ENCODE measurements at places on chromosomes 1 and 21. TPM values are rescaled to one million over a fixed set of nuclear protein-coding genes. Genes with fewer than 3 reads are reported as not detected.

The KRTAP12-2 gene
- not detected for total RNA-seq

The AGT gene
- total RNA-seq, result not detected

GRCh38 chr1:117541003-117541402, 64.8 kb upstream of the TENT5C start:
- no peak for DNase-seq

- DNase-seq, result no peak
These were observed 69.0 kb upstream of the MUTYH start for GRCh38 chr1:45409276-45409675.

- DNase-seq, result no peak
These were observed 35.4 kb upstream of the ENAH start for GRCh38 chr1:225688345-225688744.

DNA sequence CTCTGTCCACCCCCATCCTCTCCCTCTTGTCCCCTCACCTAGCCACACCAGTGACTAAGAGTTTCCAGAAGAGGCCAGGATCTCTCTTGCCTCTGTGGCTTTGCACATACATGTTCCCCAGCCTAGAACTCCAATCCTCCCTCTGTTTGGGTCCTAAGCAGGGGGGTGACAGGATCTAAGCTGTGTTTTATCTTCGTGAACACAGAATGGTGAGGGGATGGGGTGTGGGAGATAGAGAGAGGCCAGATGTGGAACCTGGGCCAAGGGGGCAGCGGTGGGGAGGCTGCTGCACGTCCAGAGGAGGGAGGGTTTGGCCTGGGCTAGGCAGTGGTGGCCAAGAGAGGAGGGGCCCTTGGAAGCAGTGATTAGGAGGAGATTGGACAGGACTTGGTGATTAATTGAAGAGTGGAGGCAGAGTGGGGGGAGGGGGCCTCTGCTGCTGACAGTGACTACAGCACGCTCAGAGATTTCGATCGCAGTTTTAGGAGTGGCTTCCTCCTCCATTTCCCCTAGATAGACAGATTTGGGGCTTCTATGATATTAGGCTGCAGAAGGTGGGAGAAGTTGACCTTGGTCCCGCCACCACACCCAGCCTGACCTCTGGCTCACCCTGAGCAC, 17.1 kb upstream of the ADGRB2 start:
- DNase-seq, result no peak

GRCh38 chr1:22731924-22732720, 21.5 kb downstream of the EPHB2 start:
- no peak for DNase-seq

- no peak for DNase-seq
These were observed 28.9 kb upstream of the LAPTM5 start for GRCh38 chr1:30786264-30786991.
